ENCODE measurements at places on chromosomes 4 and X.

DNA sequence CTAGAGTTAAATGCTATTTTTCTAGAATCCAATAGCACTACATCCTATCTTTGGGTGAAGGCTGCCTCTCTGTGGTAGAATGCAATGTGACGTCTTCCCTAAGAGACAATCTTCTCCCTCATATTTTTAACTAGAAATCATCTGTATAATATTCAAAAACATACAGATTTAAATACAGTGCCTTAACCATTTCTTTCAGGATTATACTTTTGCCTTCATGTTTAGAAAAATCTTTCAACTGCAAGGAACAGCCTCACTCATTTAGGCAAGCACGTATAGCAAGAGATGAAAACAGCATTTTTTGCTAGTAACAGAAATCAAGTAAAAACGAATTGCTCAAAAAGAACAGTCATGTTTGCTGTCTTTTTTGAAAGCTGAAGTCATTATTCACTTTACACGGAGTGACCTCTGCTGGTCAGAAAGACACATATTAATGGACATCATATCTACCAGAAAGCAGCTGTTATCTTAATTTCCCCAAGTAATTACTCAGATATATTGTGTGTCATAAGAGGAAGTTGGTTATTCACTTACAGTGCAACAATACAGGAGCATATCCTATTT, 422.3 kb downstream of the STPG2 start:
- no peak for DNase-seq

GRCh38 chr4:8610858-8611616, 18.5 kb downstream of the CPZ start:
- DNase-seq: no peak

DNA sequence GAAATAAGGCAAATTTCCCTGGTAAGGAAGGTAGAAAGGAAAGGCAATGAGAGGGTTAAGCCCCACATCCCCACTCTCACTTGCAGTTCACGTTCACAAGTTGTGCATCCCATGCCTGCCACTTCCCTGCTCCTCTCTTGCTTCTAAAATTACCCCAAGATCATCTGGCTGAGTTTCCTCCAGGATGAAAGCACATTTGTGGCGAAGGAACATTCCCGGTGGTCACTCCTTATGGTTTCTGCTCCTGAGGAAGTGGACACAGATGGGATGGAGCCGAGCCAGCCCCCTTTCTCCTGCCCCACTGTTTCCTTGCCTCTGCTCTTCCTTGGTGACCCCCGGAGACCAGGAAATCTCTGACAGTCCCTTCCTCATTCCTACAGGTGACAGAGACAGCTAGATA, 37.5 kb downstream of the SPINK2 start:
- DNase-seq: no peak

DNA sequence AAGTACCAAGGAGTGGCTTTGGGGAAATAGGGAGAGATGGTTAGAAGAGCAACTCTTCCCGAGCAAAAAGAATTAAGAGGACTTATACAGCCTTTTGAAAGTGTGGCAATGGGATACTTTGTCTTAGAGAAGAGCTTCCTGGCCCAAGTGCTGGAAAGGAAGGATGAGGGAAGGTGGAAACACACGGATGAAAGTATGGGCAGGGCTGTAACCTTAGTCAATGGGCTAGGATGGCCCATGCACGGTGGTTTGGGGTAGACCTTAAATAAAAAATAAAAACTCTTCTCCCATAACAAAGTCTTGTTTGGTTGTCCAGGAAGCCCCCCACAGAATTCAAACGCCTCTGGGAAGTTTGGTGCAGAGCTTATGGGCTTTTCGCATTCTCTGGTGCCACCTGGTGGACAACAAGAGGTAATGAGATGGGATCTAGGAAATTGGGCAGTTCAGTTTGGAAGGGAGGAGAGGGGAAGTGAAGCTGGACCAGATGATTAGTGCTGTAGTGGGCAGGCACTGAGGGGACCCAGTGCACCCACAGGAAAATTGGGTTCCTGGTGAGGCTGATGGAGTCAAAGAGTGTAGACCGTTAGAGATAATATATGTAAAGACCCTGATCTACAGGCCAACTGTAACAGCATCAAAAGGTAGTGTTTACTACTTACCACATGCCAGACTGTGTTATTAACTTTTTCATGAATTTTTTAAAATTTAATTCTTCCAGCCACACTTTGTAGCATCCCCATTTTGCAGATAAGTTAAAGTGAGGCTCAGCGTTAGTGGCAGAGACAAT, 13.8 kb upstream of the ENOX2 start:
- DNase-seq: no peak

DNA sequence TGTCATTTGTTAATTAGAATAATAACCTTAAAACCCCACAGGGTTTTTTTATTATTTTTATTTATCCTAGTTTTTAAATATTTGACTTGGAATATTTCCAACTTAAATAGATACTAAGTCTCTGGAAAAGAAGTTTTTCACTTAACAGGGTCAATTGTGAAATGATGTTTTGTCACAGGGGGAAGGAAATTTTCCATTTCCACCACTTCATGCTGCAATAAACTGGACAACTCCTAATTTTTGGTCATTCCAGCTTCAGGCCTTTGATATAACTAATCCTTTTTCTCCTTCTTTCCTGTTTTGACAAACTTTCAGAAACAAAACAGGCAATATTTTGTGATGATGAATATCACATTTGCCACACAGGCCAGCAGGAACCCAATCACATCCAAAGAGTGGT, 45.3 kb downstream of the UGT2B10 start:
- no peak for DNase-seq

DNA sequence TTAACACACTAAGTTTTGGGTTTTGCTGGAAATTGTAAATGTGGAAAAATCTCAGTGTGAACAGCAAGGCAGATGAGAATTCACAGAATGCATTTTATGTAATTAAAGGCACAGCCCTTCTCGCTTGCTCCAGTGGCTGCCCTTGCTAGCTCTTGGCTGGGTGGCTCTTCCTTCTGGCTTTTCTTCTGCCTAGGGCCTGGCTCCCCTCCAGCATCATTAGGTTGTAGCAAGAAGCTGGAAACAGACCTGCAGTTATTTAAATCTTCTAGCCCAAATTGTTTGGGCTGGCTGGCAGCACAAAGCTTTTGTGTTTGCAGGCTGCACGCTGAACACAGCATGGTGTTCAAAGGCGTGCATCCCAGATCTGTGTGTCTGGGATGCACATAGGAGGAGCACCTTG, 56.5 kb downstream of the LIMCH1 start:
- DNase-seq: no peak

DNA sequence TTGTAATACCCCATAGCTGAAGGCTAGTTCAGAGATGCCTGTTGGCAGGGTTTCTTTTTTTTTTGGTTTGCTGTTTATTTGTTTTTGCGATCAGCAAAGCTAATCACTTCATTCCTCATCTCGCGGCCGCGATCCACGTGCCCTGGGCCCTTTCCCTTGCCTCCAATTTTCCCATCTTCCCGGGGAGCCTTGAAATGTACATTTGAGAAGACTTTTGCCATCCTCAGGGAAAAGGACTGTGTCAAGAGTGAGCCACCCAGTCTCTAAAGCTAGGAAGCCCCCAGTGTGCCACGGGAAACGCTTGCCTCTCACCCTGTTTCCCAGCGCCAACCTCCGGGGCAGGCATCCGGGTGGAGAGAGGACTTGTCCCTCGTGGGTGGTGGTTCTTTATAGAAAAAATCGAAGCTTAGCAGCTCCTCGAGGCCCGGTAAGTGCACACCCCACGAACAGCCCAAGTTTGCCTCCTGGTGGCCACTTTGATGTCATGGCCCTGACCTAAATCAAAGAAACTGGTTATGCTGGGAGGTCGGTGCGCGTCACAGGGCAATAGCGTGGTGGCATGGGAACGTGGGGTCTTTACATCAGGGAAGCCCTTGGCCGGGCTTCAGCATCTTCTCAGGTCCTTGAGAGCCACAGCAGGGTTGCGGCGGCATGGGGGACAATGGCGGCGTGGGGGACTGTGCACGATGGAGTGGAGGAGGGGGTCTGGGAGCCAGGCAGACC, 42.0 kb downstream of the MAP7D3 start:
- DNase-seq: no peak

- DNase-seq: no peak
These were observed 229.7 kb upstream of the DKK2 start for GRCh38 chr4:107265859-107266258.

GRCh38 chr4:77127215-77127614, 29.8 kb upstream of the CCNG2 start:
- DNase-seq: no peak

DNA sequence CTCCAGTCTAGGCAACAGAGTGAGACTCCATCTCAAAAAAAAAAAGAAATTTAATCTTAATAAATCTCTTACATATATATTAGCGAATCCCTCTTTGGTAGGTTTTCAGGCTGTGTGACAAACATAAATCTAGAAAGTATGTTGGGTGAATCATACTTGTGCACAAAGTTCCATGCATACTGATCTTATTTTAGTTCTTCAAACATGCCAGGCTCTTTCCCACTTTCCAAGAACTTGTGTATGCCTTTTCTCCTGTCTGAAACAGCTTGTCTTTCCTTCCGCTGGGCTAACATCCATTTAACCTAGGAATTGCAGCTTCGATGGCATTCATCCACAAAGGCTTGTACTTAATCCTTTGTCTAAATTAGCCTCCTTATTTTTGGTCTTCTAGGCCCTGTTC, 156.6 kb upstream of the CASK start:
- DNase-seq: no peak

DNA sequence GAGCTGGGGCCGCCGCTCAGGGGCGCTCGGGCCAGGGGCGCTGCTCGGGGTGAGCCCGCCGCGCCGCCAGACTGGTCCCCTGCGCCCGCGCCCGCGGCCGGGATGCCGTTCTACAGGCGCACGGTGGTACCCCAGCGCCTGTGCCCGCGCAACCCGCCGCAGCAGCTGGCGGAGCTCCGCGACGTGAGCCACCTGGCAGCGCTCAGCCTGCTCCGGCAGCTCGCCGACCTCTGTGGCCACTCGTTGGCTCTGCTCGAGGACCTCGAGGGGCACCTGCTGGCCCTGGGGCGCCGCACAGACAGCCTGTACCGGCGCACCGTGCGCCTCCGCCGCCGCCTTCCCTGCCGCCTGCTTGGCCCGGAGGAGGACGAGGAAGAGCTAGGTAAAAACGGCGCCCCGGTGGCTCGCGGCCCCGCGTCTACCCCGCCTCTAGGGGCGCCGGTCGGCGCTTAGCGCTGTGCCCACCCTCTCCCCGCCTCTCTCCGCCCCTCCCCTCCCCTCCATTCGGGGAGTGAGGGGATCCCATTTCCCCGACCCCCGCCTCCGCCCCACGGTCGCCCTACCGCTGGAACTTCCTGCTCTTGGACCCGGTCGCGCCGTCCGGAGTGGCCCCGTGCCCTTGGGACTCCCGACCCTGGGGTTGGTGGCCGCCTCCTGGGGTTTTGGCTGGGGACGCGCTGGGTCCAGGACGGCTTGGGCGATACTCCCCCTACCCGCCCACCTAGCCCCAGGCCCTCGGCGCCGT, 513 bp downstream of the NHSL2 start:
- DNase-seq: no peak

DNA sequence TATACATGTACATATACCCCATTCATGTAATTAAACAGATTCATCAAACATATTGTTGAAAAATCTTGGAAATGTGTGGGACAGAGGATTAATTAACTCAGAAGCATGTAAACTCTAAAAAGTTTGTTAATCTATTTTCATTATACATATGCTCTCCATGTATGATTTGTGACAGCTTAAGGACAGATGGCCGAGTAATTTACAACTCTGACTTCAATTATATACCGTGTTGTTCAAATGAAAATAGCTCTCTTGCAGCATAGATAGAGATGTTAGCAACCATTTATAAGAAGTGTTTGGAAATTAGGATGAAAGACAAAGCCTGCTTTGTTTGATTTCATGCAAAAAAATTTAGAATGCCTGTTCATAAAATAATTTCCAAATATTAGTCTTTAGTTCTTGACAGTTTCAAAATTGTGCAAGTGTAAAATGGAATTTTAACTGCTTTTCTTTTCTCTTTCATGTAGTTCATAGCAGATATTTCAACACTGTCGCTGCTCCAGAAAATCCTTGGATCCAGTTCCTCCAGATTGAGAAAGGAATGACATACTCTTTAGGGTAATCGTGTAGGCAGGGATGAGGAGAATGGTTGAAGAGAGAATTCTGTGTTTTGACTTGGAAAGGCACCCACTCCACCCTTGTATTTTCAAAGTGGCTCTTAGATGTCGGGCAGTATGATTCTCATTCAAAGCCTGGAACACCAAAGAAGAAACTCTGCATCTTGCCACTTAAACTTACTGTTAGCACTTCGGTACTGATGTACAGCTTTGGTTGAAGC, 23.1 kb downstream of the AFF2 start:
- no peak for DNase-seq

- no peak for DNase-seq
These were observed 1267.2 kb downstream of the RAPGEF2 start for GRCh38 chr4:160370046-160370445.

GRCh38 chrX:19334945-19335626, 8.6 kb upstream of the PDHA1 start:
- no peak for DNase-seq

GRCh38 chr4:76726176-76726575, 171.8 kb downstream of the SOWAHB start:
- DNase-seq: no peak

- no peak for DNase-seq
These were observed 249.7 kb upstream of the TET2 start for GRCh38 chr4:104896660-104897645.

- no peak for DNase-seq
These were observed 57.8 kb downstream of the APBB2 start for GRCh38 chr4:41156574-41156973.

GRCh38 chr4:53043891-53044650, 182.0 kb downstream of the RASL11B start:
- DNase-seq: no peak

GRCh38 chr4:148676344-148676743, 234.1 kb upstream of the NR3C2 start:
- no peak for DNase-seq

- no peak for DNase-seq
These were observed 29.3 kb downstream of the CRMP1 start for GRCh38 chr4:5863461-5864113.

GRCh38 chrX:17377091-17377717, 2.2 kb downstream of the NHS start:
- DNase-seq: no peak

GRCh38 chrX:40887476-40887875, 152.1 kb upstream of the MED14 start:
- no peak for DNase-seq

GRCh38 chr4:2937146-2937857, 25.9 kb downstream of the NOP14 start:
- DNase-seq: no peak

- no peak for DNase-seq
These were observed 47.9 kb downstream of the ARHGAP24 start for GRCh38 chr4:85522836-85523235.

- no peak for DNase-seq
These were observed 72.6 kb downstream of the DMD start for GRCh38 chrX:33138677-33139249.

GRCh38 chr4:36772154-36772516, 472.4 kb upstream of the NWD2 start:
- DNase-seq: no peak

DNA sequence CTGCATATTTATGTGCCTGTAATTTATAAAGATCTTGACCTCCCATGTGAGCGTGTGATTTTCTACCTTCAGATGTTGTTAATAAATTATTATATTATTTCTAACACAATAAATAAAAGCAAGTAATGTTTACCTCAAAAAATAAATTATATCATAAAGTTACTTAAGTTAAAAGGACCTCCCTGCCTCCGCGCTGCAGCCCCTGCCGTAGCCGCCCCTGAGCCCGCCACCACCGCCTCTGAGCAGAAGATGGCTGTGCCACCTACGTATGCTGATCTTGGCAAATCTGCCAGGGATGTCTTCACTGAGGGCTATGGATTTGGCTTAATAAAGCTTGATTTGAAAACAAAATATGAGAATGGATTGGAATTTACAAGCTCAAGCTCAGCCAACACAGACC, 119.6 kb upstream of the BRWD3 start:
- DNase-seq: no peak

- no peak for DNase-seq
These were observed 4.6 kb downstream of the NAT8L start for GRCh38 chr4:2063557-2064275.

Measured in central memory CD8-positive, alpha-beta T cell (primary cell).